ENCODE measurements at places on chromosomes 2 and 18.

GRCh38 chr2:7530001-7530400, 612.8 kb downstream of the RNF144A start:
- no peak for DNase-seq

DNA sequence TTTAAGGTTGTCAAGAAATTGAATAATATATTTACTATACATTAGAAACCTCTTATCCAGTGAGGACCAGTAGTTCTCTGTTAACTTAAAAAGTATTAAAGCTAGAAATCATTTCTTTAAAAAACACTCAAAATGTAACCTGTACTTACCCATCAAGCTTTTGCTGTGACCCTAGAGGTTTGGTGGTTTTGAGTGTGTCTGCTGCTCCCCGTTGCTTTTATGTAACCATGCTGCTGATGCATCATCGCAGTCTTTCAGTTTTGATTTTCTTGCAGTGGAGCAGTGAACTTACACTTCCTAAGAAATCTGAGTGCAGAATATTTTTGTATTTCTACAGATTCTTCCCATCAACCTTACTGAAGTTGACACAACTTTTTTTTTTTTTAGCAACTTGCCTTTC, 34.2 kb downstream of the MRPS9 start:
- no peak for DNase-seq

DNA sequence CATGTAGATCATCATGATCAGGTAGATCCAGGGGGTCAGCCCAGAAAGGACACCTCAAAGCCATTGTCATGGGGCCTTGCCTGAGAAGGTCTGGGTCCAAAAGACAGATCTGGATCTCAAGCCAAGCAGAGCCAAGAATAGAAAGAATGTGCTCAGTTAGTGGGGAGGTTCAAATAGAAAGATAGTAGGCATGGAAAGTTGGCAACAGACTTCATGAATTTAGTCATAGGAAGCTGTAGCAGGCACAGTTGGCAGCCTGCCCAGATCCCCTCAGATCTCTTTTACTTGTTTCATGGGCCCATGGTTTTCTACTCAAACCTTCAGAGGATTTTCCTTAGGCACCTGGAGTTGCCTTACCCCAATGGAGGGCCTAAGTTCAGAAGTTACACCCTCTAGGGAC, 767.0 kb downstream of the SLC4A3 start:
- no peak for DNase-seq

DNA sequence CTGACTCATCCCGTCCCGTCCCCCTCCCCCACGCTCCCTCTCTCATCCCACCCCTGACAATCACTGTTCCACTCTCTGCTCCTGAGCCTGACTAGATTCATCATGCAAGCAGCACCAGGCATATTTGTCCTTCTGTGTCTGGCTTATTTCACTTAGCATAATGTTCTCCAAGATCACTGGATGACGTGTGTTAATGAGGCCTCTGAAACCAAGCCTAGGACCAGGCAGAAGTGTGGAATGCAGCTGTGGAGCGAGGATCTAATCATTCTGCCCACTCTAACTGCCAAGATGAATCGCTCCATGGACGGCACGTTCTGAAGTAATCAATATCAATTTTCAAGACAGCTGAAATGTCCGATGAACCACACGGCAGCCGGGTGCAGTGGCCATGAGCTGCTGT, 122.4 kb upstream of the ZNF236 start:
- no peak for DNase-seq

- no peak for DNase-seq
Measured at GRCh38 chr18:392928-393573, 107.5 kb downstream of the COLEC12 start.

- DNase-seq = no peak
Measured at GRCh38 chr2:216385478-216385877, 13.2 kb upstream of the MARCHF4 start.
